CD4-positive, alpha-beta T cell treated with Interleukin-4 for 1 hour (primary cell): ENCODE measurements at places on chromosomes 3 and 15.
A peak's percentile ranks its signal among the peaks of the same experiment; 100 is the strongest.

GRCh38 chr3:194690501-194691372 is 5.1 kb downstream of the FAM43A start:
- DNase-seq, result no peak

- peak; percentile 5 for DNase-seq
These were observed 134.2 kb downstream of the FNDC3B start for GRCh38 chr3:172173316-172174254.

- DNase-seq, result no peak
These were observed 209.3 kb downstream of the CD47 start for GRCh38 chr3:107881509-107881908.

- no peak for DNase-seq
These were observed 51.0 kb downstream of the NFKBIZ start for GRCh38 chr3:101900316-101900715.

- no peak for DNase-seq
These were observed 343.2 kb downstream of the UNC13C start for GRCh38 chr15:54321426-54321825.

DNA sequence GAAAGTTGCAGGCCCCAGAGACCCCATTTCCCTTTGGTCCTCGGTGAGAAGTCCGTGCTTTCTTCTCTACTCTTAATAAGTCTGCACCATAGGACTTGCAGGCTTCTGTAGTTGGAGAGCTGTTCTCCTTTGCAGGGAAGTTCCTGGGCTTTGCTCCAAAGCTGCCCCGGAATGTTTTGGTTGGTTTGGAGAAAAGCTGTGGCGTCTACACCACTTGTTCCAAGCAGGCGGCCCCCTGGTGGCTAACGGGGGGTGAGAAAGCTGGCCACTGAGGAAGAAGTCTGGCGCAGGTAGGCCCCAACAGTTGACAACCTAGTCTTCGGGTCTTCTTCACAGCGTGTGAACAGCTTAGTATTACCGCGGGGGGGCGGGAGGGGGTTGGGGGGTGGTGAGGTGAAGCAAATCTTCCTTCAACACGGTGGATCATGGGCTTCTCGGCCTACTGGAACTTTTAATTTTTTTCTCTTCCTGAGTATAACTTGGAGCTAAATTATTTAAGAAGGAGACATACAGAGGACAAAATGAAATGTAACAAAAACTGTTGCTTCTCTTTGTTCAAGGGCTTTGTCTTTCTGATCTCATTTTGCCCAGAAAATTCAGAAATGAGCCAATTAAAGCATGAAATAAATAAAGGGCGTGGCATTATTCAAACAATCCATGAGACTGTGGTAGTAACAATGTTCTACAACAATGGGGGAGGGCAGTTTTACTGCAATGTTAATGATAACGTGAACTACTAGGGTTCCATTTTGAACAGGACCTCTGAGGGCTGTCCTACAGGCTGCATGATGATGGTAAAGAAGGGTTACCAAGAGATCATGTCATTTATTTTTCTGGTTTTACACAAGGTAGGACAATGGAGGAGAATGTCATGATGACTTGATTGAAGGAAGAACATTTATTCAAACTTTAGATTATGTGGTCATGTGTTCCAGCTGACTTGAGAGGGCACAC is 2.2 kb upstream of the THRB start:
- no peak for DNase-seq

GRCh38 chr3:157876556-157876955 is 229.7 kb downstream of the SHOX2 start:
- no peak for DNase-seq

DNA sequence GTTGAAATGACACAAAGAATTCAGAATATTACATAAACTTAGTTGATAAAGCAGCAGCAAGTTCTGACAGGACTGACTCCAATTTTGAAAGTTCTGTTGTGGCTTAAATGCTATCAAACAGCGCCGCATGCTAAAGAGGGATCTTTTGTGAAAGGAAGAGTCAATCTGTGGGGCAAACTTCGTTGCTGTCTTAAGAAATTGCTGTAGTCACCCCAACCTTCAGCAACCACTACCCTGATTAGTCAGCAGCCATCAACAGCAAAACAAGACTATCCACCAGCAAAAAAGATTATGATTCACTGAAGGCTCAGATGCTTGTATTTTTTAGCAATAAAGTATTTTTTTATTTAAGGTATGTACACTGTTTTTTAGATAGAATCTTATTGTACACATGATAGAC is 14.2 kb downstream of the CRBN start:
- no peak for DNase-seq

- no peak for DNase-seq
These were observed 33.9 kb upstream of the STT3B start for GRCh38 chr3:31498791-31499190.

GRCh38 chr3:94082391-94082937 is 19.6 kb downstream of the NSUN3 start:
- DNase-seq, result no peak

DNA sequence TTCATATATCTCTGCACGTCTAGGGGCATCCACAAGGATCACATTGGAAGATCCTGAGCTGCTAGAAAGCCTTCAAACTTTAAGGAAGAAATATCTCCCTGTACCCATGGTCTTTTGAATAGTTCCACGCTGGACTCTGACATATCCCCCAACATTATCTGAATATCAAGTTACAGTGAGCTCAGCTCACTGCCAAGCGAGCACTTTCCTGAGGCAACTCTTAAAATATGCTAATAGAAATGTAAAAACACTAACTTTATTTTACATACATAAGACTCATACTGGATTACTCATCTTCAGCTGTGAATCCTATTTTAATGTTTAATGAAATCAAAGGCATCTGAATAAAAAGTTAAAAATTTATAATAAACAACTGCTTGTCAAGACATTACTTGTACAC is 420.2 kb upstream of the CCDC54 start:
- no peak for DNase-seq

- peak; percentile 72 for DNase-seq
These were observed 136.8 kb upstream of the CCDC54 start for GRCh38 chr3:107240183-107241091.

DNA sequence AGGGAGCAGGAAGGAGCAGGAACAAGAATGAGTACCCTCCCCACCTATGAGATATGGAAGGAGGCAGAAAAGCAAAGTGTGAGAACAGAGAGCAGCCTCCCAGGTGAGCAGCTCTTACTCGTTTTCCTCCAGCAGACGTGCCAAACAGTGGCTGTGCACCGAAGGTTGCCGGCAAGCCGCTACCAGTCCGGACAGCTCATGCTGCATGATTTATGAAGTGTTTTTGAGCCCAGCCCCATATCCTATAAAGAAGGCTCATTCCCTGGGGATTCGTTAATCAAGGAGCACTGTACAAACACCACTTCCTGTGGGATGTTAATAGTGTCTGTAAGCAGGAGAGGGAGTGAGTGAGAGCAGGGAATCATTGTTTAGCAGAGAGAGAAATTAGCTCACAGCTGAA is 118.3 kb upstream of the FOXB1 start:
- DNase-seq, result no peak

GRCh38 chr3:101216710-101217465 is 103.5 kb downstream of the IMPG2 start:
- no peak for DNase-seq

DNA sequence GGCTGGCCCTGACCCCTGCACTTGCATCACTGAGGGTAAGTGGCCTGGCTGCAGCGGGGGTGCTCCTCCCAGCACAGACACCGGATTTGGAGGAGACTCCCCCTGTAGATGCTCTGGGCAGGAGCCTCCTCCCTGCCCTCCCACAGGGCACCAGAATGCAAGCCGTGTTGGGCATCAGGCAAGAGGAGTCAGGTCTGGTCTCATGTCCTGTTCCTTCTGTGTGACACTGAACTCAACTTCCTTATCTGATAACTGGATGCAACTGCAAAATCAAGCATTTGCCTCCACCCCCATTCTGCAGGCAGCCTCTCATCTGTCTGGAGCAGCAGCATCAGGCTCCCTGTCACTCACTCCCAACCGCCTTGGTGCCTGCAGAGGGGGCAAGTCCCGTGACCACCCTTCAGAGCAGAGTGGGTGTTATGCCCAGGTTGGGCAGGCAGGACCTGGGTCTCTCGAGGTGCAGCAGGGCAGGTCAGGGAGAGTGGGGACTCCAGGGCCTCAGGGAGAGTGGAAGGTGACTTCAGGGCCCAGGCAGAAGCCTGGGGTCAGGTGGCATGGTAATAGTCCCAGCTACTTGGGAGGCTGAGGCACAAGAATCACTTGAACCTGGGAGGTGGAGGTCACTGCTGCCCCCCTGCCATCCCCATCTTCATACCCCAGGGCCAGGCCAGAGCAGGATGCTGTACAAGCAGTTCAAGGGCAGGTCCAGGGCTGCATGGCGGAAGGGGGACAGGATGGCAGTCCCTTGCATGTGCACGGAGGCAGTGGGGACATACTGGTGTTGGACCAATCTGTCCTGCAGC is 10.5 kb upstream of the RPL29 start:
- DNase-seq, result no peak

GRCh38 chr3:69259125-69259524 is 126.8 kb downstream of the FRMD4B start:
- no peak for DNase-seq

GRCh38 chr3:55608301-55608937 is 121.3 kb upstream of the WNT5A start:
- DNase-seq, result no peak

GRCh38 chr3:136535906-136536305 is 216.3 kb downstream of the STAG1 start:
- no peak for DNase-seq

- no peak for DNase-seq
These were observed 130.0 kb downstream of the FBN1 start for GRCh38 chr15:48515500-48515899.

DNA sequence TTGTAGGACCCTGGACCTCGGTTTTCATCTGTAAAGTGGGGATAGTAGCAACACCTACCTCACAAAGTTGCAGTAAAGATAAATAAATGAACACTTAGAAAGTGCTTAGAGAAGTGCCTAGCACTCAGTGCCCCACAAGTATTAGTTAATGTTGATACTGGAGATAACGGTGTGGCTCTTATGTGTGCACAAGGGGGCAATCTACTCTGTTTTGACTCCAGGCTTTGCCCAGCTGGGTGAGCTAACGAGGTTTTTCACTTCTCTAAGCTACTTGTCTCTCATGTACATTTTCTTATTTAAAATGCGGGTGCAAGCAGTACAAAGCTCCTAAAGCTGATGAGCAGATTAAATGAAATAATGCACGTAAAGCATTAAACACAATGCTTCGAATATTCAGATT is 193.5 kb upstream of the ICE2 start:
- peak; percentile 28 for DNase-seq

DNA sequence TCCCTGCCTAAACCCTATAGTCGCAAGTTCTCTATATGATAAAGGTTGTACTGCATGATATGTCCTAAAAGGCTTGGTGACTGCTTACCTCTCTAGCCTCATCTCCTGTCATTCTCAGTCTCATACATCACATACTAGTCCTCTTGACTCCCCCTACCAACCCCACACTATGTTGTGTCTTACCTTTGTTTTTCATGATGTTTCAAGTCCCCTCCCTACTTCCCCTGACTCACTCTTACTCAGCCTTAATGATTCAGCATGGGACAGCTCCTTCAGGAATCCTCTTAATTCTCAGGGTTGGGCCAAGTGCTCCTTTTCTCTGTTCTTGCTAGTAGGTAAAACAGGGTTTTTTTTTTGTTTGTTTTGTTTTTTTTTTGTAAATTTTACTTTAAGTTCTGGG is 49.6 kb downstream of the SLMAP start:
- DNase-seq, result no peak

DNA sequence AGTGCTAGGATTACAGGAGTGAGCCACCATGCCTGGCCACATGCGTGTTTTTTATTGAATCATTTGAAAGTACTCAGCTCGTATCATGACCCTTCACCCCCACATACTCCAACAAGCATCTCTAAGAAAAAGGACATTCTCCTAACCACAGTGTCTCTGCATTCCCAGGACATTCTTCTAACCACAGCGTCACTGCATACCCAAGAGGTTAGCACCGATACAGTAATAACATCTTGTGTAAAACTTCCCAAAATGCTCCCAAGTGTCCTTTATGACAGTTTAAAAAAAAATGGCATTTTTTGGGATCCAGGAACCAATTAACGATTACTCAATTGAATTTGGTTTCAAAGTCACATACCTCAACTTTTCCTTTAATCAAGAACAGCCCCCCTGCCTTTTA is 39.6 kb downstream of the FLNB start:
- DNase-seq, result no peak

DNA sequence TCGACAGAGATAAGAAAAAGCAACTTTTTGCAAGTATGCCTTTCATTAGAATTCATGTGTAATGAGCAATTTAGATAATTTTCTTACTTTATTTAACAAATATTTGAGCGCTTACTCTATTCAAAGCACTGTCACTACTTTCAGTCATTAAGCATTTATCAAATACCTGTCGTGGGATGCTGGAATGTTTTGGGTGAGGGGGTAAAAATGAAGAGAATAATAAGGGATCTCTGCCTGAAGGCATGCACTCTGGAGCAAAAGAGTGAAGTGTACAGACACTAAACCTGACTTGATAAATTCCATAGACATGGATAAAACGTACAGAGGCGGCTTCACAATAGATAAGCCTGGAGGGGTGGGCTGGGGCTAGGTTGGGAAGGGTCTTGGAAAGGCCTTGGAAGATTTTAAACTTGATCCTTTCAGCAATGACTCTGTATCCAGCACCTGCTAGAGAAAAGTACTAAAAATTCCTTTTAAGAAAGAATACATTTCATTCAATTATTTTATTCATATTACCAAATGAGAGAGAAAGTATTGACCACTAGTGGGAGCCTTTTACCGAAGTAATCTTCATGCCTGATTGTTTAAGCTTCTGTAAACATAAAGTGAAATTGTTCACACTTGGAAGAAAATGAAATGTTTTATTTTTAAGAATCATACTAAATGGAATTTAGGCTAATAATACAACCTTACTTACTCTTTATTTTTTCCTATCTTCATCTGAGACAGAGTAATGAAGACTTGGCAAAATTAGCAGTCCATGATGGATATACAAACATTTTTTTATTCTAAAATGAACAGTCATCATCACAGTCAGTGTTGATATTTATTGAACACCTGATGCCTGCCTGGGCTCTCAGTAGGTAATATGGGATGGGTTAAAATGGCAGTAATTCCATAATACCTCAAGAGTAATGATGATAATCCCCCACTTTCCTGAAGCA is 113.2 kb downstream of the PPP2R3A start:
- DNase-seq, result peak; percentile 46

DNA sequence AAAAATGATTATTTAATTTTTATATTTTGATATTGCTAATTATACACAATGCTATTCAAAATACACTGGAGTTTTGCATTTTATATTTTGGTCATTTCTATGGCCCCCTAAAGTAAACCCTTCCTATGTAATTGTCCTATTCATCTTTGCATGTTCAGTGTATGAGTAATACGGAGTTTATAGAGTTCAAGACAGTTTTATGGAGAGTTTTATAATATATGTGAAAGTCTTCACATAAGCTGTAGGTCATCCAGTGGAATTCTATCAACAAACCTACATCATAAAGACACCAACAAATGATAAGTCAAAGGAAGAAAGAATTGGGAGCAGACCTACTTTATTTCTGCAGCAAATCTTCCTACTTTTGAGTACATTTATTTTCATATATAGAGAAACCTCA is 1200.4 kb upstream of the EPHA6 start:
- no peak for DNase-seq

DNA sequence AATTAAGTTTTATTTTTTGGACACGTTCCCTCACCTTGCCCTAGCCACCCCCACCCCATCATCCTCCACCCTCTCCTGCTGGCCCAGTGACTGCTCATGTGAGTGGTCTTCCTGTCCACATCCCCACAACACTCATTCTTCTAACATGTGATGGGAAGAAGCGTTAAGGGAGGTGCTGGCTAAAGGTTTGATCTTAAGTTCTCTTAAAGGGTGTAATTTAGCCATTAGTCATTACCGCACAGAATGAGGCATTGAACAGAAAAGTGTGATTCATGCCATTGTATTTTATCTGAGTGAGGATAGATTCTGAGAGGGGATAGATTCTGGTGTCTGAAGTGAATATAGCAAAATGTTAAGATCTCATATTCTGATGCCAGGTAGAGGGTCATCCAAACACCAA is 272.9 kb upstream of the TPM1 start:
- DNase-seq, result no peak
